ENCODE measurements at places on chromosomes 6 and 20.

DNA sequence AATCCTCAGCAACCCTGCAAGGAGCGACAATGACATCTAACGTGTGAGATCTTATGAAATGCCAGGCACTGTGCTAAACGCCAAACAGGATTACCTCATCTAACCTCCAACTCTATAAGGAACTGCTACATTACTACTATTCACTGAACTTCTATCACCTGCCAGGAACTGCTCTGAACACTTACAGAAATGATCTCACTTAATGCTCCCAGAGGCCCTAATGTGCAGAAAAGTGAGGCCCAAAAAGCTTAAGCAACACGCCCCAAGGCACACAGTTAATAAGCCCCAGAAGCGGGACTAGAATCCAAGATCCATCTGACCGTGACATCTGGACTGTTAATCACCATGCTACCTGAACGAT is 28.5 kb downstream of the TRAM2 start:
- peaks cover 98% of the 10 kb centered on the region for H3K4me1 ChIP-seq
- peak overlapping the region; percentile 86 for H3K27ac ChIP-seq
- H3K36me3 ChIP-seq = no peaks in the 10 kb centered on the region

DNA sequence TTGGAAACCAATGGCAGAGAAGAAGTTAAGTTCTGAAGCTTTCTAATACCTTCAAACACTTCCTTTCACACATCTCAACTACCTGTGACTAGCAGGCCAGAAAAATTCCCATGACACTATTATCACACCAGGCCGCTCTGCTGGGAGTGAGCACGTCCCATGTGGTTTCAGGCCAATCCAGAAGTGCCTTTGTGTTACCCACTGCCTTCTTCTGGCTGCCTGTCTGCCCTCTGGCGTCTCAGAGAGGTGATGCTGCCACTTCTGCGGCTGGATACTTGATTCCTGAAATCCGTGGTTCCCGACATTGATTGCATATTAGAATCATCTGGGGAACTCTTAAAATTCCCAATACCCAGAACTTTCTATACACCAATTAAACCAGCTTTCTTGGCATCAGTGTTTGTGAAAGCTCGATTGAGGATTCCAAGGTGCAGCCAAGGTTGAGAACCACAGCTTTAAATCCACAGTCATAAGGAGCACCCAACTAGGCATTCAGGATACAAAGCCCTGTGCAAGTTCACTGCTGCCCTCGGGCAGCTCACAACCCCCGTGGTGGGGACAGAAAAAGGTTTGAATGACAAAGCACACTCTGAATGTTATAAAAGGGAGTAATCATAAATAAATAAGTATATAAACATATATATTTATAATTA is 65.6 kb downstream of the STMND1 start:
- H3K27ac ChIP-seq = no peak overlapping the region
- no peaks in the 10 kb centered on the region for H3K36me3 ChIP-seq
- H3K4me3 ChIP-seq = no peak overlapping the region
- no peaks in the 10 kb centered on the region for H3K27me3 ChIP-seq
- no peak for DNase-seq
- no peaks in the 10 kb centered on the region for H3K4me1 ChIP-seq

- H3K4me3 ChIP-seq = no peak overlapping the region
- DNase-seq = no peak
- no peaks in the 10 kb centered on the region for H3K27me3 ChIP-seq
- no peaks in the 10 kb centered on the region for H3K4me1 ChIP-seq
- no peaks in the 10 kb centered on the region for H3K36me3 ChIP-seq
Observed at GRCh38 chr6:79778816-79779215, 147.7 kb downstream of the SH3BGRL2 start.

- no peak overlapping the region for H3K27ac ChIP-seq
- no peak for DNase-seq
- no peak overlapping the region for H3K4me3 ChIP-seq
Observed at GRCh38 chr20:57869951-57870315, 160.1 kb upstream of the PMEPA1 start.

DNA sequence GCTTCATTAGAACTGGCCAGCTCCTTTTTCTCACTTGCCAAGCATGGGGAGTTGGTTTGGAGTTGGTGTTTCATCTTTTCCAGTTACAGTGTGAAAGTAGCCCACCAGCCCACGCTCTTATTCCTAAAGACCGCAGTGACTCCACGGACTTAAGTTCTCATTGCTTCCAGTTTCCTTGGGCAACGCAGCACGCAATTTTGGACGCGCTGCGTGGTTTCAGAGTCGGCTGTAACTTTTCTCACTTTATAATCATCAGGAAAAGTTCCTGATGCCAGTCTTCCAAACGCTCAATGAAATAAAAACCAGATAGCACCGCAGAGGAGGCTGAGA is 381 bp upstream of the PEX7 start:
- H3K27me3 ChIP-seq = no peaks in the 10 kb centered on the region
- DNase-seq = no peak
- H3K4me1 ChIP-seq = no peaks in the 10 kb centered on the region
- peak overlapping the region; percentile 94 for H3K27ac ChIP-seq

GRCh38 chr6:44388135-44388487 is 605 bp downstream of the CDC5L start:
- no peak for DNase-seq
- H3K4me1 ChIP-seq = peaks cover 4% of the 10 kb centered on the region
- H3K36me3 ChIP-seq = peaks cover 19% of the 10 kb centered on the region
- no peaks in the 10 kb centered on the region for H3K27me3 ChIP-seq

GRCh38 chr6:37480118-37480736 is 19.5 kb downstream of the CCDC167 start:
- H3K27ac ChIP-seq = no peak overlapping the region
- H3K4me3 ChIP-seq = no peak overlapping the region
- peaks cover 39% of the 10 kb centered on the region for H3K36me3 ChIP-seq
- DNase-seq = no peak

GRCh38 chr6:2939315-2940009 is 31.9 kb downstream of the SERPINB6 start:
- H3K36me3 ChIP-seq = no peaks in the 10 kb centered on the region
- no peaks in the 10 kb centered on the region for H3K27me3 ChIP-seq
- no peak overlapping the region for H3K4me3 ChIP-seq
- H3K4me1 ChIP-seq = no peaks in the 10 kb centered on the region
- no peak overlapping the region for H3K27ac ChIP-seq
- DNase-seq = no peak

DNA sequence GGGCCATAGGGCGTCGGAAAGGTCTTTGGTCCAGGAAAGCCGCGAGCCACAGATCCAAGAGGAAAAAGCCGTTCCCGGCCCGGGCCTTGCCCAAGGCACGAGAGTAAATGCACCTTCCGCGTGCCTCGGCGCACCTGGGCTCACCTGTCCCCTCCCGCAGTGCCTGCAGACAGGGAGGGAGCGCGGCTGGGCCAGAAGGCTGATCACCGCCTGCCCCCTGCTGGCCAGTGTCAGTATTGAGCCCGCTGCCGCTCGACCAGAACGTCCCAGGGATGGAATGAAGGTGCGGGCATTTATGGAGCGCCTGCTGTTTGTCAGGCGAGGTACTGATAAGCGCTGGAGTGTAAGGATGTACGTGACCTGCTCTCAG is 679 bp upstream of the LPIN3 start:
- no peaks in the 10 kb centered on the region for H3K27me3 ChIP-seq
- H3K4me3 ChIP-seq = peak overlapping the region; percentile 45
- DNase-seq = peak; percentile 75
- peaks cover 46% of the 10 kb centered on the region for H3K4me1 ChIP-seq
- peak overlapping the region; percentile 82 for H3K27ac ChIP-seq

GRCh38 chr6:154356113-154356512 is 490 bp downstream of the IPCEF1 start:
- H3K27me3 ChIP-seq = no peaks in the 10 kb centered on the region
- no peaks in the 10 kb centered on the region for H3K36me3 ChIP-seq
- H3K27ac ChIP-seq = no peak overlapping the region
- H3K4me1 ChIP-seq = no peaks in the 10 kb centered on the region

DNA sequence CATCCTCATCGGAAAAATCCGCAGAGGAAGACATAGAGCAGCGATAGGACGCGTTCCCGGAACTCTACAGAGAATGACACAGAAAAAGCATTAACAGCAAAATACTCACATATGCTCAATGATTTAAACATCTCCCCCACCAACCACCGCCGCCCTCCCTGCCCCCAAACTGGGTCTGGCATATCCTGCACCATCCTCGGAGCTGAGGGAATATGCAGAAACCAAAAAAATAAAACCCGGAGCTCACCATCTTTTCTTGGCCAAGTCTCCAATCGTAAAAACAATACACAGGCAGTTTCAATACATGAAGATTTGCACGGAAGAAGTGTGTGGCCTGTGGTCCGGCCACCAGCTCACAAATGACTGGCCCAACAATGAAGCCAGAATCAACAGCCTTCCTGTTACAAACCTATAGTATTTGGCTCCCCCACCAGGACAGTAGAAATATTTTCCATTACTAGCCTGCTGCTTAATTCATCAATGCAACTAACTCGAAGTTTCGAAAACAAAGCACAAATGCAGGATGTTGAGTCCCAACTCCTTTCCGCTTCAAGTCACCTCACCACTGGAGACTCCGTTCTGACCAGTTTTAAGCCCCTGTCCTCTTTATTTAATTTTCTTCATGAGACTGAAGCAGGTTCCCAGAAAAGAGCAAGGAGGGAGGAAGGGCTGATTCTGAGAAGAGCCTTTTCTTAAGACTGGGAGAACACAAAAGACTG is 103.2 kb upstream of the BEND6 start:
- H3K4me3 ChIP-seq = peak overlapping the region; percentile 55
- H3K27me3 ChIP-seq = no peaks in the 10 kb centered on the region
- DNase-seq = no peak
- no peaks in the 10 kb centered on the region for H3K36me3 ChIP-seq
- H3K4me1 ChIP-seq = peaks cover 5% of the 10 kb centered on the region

GRCh38 chr6:40504274-40504673 is 82.9 kb downstream of the LRFN2 start:
- H3K4me1 ChIP-seq = no peaks in the 10 kb centered on the region
- no peaks in the 10 kb centered on the region for H3K36me3 ChIP-seq
- H3K4me3 ChIP-seq = no peak overlapping the region

- H3K27me3 ChIP-seq = no peaks in the 10 kb centered on the region
- H3K36me3 ChIP-seq = no peaks in the 10 kb centered on the region
- no peak overlapping the region for H3K4me3 ChIP-seq
- no peak overlapping the region for H3K27ac ChIP-seq
- no peaks in the 10 kb centered on the region for H3K4me1 ChIP-seq
Observed at GRCh38 chr6:78589436-78589835, 277.9 kb upstream of the IRAK1BP1 start.

GRCh38 chr6:73349311-73349710 is 4.8 kb downstream of the DPPA5 start:
- no peaks in the 10 kb centered on the region for H3K27me3 ChIP-seq
- H3K36me3 ChIP-seq = no peaks in the 10 kb centered on the region
- DNase-seq = no peak

- DNase-seq = no peak
- H3K4me3 ChIP-seq = no peak overlapping the region
- H3K36me3 ChIP-seq = no peaks in the 10 kb centered on the region
- H3K4me1 ChIP-seq = no peaks in the 10 kb centered on the region
- peaks cover 73% of the 10 kb centered on the region for H3K27me3 ChIP-seq
Observed at GRCh38 chr20:62989201-62989601, 17.6 kb downstream of the BHLHE23 start.

GRCh38 chr20:56653211-56653610 is 24.1 kb downstream of the TFAP2C start:
- H3K4me1 ChIP-seq = no peaks in the 10 kb centered on the region
- no peaks in the 10 kb centered on the region for H3K27me3 ChIP-seq
- no peak overlapping the region for H3K27ac ChIP-seq

- peaks cover 17% of the 10 kb centered on the region for H3K4me1 ChIP-seq
- no peaks in the 10 kb centered on the region for H3K27me3 ChIP-seq
- peak overlapping the region; percentile 58 for H3K4me3 ChIP-seq
- no peak for DNase-seq
- H3K27ac ChIP-seq = peak overlapping the region; percentile 55
Observed at GRCh38 chr6:18121580-18122127, 823 bp downstream of the NHLRC1 start.

GRCh38 chr20:58179432-58180099 is 48.9 kb downstream of the ANKRD60 start:
- H3K27me3 ChIP-seq = no peaks in the 10 kb centered on the region
- H3K4me1 ChIP-seq = no peaks in the 10 kb centered on the region
- no peaks in the 10 kb centered on the region for H3K36me3 ChIP-seq
- peak overlapping the region; percentile 50 for H3K4me3 ChIP-seq
- H3K27ac ChIP-seq = peak overlapping the region; percentile 81
- peak; percentile 32 for DNase-seq

DNA sequence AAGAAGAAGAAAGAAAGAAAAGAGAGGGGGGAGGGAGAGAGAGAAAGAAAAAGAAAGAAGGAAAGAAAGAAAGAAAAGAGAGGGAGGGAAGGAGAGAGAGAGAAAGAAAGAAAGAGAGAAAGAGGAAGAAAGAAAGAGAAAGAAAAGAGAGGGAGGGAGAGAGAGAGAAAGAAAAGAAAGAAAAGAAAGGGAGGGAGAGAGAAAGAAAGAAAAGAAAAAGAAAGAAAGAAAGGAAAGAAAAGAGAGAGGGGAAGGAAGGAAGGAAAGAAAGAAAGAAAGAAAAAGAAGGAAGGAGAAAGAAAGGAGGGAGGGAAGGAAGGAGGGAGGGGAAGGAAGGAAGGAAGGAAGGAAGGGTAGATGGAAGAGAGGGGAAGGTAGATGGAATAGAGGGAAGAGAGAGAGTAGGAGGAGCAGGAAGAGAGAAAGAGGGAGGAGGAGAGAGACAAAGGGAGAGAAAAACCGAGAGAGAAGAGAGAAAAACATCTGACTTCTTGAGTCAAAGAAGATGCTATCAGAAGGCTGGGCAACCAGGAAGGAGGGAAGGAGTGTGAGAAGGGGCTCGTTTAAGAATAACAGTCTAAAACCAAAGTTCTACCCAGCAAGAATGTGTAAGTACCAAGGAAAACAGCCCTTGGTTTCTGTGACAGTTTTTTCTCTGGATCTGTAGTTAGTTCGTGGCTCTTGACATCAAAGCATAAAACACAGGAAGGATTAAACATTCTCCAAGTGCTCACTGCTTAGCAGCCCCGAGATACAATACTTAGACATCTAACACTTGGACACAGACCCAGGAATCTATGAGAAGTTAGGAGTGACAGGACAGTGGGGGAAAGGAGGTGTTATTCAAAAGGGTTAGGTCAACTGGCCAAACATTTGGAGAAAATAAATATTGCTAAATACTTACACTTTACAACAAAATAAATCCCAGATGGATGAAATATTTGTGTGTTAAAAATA is 131.9 kb upstream of the STMND1 start:
- H3K27ac ChIP-seq = no peak overlapping the region
- no peaks in the 10 kb centered on the region for H3K27me3 ChIP-seq
- peaks cover under 1% of the 10 kb centered on the region for H3K4me1 ChIP-seq
- no peak overlapping the region for H3K4me3 ChIP-seq

DNA sequence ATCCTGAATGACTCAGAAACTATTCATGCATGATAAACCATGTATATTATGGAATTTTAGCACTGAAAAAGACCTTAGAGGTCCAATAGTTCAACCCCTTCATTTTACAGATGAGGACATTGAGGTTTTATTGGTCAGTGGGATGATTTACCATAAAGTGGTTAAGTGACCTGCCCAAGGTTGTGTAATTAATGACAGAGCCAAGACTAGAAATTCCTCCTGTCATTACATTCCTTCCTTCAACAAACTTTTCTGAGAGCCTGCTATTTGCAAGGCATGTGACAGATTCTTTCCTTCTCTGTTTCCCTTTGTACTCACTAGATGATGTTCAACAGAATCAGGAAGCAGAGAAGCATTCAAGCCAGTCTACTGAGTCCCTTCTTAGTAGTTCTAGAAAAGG is 170.7 kb upstream of the KCNK16 start:
- no peaks in the 10 kb centered on the region for H3K36me3 ChIP-seq
- no peaks in the 10 kb centered on the region for H3K4me1 ChIP-seq
- H3K4me3 ChIP-seq = no peak overlapping the region
- no peak for DNase-seq
- H3K27me3 ChIP-seq = no peaks in the 10 kb centered on the region

All from tibial artery (tissue), 4 donors.